ENCODE measurements at places on chromosomes 3 and 15. TPM values are rescaled to one million over a fixed set of nuclear protein-coding genes. Genes with fewer than 3 reads are reported as not detected.

GRCh38 chr3:65732051-65732935, 306.4 kb downstream of the MAGI1 start:
- no peak for DNase-seq

DNA sequence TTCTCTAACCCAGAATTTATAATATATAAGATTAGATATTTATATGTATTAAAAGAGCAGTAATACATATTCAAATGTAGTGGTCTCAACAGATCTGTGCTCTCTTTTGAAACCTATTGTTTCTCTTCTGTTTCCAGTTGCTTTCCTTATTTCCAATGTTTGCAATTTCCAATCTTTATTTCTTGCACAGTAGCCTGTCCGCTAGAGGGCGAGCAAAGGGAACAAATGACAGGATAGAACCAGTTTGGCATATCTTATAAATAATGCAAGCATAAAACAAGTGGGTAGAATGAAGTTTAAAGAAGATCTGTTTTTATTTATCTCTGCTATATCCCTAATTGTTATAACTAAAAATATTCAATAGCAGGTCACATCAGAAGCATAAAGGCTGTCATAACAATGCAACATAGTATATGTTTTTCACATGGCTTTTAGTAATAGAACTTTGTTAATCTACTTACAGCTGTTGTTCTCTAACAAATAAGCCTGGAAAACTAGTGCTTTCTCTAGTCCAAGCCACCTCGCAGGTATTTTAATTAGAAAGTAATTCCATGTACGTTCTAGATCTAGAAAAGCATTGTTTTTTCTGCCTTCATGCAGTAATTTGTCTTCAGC, 15.1 kb upstream of the TCAIM start:
- no peak for DNase-seq

- DNase-seq: no peak
These were observed 64.7 kb downstream of the GPR176 start for GRCh38 chr15:39855400-39855799.

- DNase-seq: no peak
These were observed 61.2 kb downstream of the CD200 start for GRCh38 chr3:112394003-112394640.

Gene GALNT15
- total RNA-seq: not detected
